Renal cortical epithelial cell (primary cell): ENCODE measurements at places on chromosomes 11 and 22. TPM values are rescaled to one million over a fixed set of nuclear protein-coding genes. Genes with fewer than 3 reads are reported as not detected.

Gene APOL5
- total RNA-seq = not detected in 2 replicates

Gene RPS6KB2
- total RNA-seq = 25.5 and 51.7 TPM in 2 replicates

Gene VWCE
- 1.9 and 4.5 TPM in 2 replicates for total RNA-seq

Gene SYT12
- total RNA-seq = 0.87 and 10.6 TPM in 2 replicates

Gene CADM1
- 12.7 and 65.4 TPM in 2 replicates for total RNA-seq
